ENCODE measurements at places on chromosomes 13 and 19. TPM values are rescaled to one million over a fixed set of nuclear protein-coding genes. Genes with fewer than 3 reads are reported as not detected.

DNA sequence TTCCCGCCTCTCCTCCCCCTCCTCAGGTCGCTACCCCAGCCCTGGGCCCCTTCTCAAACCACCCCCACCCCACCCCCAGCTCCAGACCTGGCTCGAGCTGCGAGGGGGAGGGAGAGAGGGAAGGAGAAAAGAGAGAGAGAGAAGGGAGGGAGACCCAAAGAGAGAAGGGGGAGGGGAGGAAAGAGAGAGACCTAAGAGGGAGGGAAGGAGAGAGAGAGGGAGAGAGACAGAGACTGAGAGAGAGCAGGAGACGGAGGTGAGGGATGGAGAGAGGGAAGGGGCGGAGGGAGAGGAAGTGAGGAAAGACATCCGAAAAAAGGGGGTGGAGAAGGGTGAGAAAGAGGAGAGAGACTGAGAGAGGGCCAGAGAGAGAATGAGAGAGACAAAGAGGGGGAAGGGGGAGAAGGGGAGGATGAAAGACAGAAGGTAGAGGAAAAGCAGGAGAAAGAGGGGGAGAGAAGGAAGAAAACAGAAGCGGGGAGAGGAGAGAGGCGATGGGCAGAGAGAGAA, 2.0 kb upstream of the SPACA6 start:
- peaks cover 31% of the 10 kb centered on the region for H3K4me1 ChIP-seq
- DNase-seq, result no peak
- H3K27ac ChIP-seq, result peak overlapping the region; percentile 92

The DDA1 gene
- 6.2 TPM for total RNA-seq

DNA sequence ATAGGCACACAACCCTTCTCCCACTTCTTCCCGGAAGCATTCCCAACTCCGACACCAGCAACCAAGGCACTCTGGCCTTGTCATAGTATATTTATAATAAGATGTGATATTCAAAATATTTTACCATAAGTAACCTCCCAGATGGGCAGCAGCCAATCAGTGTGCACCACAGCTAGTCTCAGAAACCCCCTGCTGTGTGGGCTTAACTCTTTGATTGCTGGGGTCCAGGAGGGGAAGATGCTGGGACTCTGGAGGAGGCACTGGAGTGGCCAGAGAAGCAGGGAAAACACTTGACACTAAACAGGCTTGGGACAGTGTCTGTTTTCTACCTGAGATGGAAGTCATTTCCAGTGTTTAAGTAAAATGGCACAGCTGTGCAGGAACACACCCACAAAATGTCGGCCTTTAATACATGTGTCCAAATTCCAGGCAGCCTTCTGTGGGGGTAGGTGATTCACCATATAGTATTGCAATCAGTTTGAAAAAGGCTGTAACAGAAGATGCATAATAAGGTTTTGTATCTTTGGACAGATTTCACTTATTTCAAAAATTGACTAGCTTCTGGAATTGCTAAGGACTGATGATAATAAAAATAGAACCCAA, 100.7 kb downstream of the MBNL2 start:
- no peaks in the 10 kb centered on the region for H3K27me3 ChIP-seq
- no peak overlapping the region for H3K4me3 ChIP-seq
- DNase-seq, result no peak
- H3K36me3 ChIP-seq, result no peaks in the 10 kb centered on the region
- peaks cover 51% of the 10 kb centered on the region for H3K4me1 ChIP-seq

GRCh38 chr13:55199134-55199533, 1941.6 kb upstream of the PRR20A start:
- H3K4me3 ChIP-seq, result no peak overlapping the region
- no peaks in the 10 kb centered on the region for H3K27me3 ChIP-seq
- no peak overlapping the region for H3K27ac ChIP-seq
- no peak for DNase-seq
- H3K4me1 ChIP-seq, result no peaks in the 10 kb centered on the region
- no peaks in the 10 kb centered on the region for H3K36me3 ChIP-seq

GRCh38 chr13:64371045-64371444, 2859.1 kb downstream of the PCDH9 start:
- DNase-seq, result no peak
- H3K36me3 ChIP-seq, result no peaks in the 10 kb centered on the region
- no peak overlapping the region for H3K27ac ChIP-seq
- no peaks in the 10 kb centered on the region for H3K4me1 ChIP-seq
- H3K4me3 ChIP-seq, result no peak overlapping the region

- H3K36me3 ChIP-seq, result no peaks in the 10 kb centered on the region
- DNase-seq, result no peak
- no peak overlapping the region for H3K4me3 ChIP-seq
- no peak overlapping the region for H3K27ac ChIP-seq
- H3K27me3 ChIP-seq, result no peaks in the 10 kb centered on the region
These were observed 193.2 kb upstream of the RFC3 start for GRCh38 chr13:33624740-33625139.

GRCh38 chr13:113740661-113741060, 18.4 kb upstream of the TMEM255B start:
- no peak for DNase-seq
- H3K4me3 ChIP-seq, result no peak overlapping the region
- H3K4me1 ChIP-seq, result no peaks in the 10 kb centered on the region
- H3K27ac ChIP-seq, result no peak overlapping the region

DNA sequence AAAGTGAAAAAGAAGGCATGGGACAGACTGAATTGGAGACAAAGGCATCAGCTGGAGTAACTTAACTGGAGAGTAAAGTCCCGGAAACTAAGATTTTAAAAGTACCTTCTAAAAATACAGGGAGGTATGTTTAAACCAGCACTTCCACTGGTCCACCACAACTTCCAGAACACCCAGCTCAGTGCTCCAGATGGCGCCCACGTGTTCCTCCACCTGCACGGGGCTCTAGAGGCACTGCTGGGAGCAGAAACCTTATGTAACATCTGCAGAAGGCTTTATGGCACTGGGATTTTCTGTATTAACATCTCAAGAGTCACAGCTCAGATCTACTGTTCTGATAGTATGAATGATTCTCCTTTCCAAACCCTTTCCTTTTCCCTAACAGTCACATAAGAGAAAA, 252.1 kb downstream of the DCLK1 start:
- H3K4me1 ChIP-seq, result no peaks in the 10 kb centered on the region
- no peak overlapping the region for H3K27ac ChIP-seq
- H3K4me3 ChIP-seq, result no peak overlapping the region
- no peak for DNase-seq

The ZNF491 gene
- total RNA-seq, result 2.6 TPM

The DAPK3 gene
- 47.7 TPM for total RNA-seq

- peak overlapping the region; percentile 65 for H3K27ac ChIP-seq
- no peak overlapping the region for H3K4me3 ChIP-seq
- no peaks in the 10 kb centered on the region for H3K36me3 ChIP-seq
- peaks cover 45% of the 10 kb centered on the region for H3K4me1 ChIP-seq
- no peak for DNase-seq
These were observed 116.6 kb upstream of the RNF113B start for GRCh38 chr13:98293570-98294142.

Measured in body of pancreas (tissue), 4 donors.